C1 segment of cervical spinal cord (tissue), 14 donors: ENCODE measurements at places on chromosomes 6 and 20.

GRCh38 chr20:58868795-58869194 lies 16.3 kb downstream of the GNAS start:
- DNase-seq, result no peak

DNA sequence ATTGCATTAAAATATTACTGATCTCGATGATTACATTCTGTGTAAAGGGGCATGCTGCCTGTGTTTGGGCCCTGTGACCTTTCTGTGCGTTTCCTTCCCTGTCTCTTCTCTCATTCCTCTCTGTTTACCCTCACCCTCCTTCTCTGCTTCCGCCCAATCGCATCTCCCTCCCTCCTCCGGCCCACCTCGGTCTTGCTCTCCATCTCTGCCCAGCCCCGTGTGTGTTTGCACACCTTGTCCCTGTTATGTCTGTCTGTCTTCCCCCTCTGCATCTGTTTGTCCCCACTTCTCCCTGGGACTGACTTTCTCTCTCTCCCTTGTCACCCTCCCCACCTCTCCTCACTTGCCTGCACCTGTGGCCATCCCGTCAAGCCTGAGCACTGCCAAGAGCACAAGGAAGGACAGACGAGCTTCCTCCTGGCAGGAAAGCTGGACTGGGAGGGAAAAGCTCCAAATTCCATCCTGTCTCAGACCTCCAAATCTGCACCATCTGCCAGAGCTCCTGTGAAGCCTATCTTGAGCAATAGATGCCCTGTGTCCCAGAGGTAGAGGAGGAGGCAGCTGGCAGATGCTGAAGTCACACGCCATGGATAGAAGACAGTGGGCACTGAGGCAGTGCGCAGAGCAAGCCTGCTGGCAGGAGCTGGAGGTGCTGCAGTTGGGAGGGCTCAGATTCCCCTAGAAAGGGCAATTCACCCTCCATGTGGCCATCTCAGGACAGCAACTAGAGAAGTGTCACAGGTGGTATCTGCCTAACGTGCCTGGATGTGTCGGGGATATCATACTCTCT lies 172.3 kb downstream of the PTPRT start:
- DNase-seq, result no peak

DNA sequence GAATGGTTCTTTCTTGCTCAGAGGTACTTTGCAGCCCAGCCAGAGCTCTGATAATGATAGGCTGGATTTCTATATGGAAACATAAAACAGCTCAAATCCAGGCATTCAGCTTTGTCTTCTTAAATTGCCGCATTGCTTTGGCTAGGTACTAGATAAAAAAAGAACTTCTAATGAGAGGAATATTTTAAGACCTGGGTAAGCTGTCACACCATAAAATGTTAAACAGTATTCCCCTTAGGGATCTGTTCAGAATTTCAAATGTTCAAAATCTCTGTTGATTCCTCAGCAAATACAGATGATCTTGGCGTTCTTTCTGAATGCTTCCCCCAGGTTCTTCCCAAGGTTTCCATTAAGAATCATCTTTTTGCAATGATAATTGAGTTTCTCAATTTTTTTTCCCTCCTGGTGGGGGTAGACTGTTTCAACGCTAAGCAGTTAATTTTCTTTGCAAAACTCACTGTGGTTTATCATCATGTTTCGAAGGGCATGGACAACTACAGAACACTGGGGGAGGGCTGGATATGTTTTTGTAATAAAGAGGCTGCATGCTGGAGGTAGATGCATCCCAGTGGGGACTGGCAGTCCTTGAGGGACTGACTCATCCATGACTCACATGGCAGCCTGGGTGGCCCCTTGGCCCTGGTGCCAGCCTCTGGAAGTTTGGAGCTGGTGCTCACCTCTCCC lies 31.0 kb downstream of the TIAM2 start:
- DNase-seq, result peak; percentile 30

GRCh38 chr6:101231606-101232235 lies 161.8 kb upstream of the GRIK2 start:
- no peak for DNase-seq

- DNase-seq, result peak; percentile 31
Observed at GRCh38 chr20:46202766-46203509, 84.8 kb downstream of the CD40 start.

DNA sequence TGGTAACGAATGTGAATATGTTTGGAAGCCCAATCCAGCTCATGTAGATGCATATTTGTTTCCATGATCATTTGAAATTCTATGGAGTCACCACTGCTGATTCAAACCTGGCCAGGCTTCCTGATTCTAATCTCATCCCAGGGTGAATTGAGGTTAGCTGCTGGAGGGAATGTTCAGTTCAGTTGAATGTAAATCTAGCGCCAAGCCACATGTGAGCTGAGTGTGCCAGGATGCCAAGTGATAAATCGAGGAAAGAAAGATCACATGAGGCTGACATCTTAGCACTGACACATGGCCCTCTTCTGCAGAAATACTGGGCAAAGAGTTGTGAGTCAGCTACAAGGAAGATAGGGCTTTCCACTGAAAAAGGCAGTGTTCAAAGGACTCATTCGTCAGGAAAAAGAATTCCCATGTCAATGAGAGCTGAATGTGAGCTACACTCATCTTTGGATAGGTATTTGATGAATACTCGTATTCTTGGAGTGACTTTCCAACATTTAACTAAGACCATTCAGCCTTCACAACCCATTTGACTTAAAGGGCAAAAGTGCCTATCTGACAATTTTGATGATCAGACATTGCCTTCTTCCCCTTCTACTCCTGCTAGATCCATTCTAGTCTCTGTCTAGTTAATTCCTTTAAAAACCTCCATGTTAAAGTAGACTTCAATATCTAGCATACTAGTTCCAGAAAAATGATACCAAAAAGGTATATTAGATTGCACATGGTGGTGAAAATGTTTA lies 172.1 kb downstream of the MTFR2 start:
- DNase-seq, result no peak

DNA sequence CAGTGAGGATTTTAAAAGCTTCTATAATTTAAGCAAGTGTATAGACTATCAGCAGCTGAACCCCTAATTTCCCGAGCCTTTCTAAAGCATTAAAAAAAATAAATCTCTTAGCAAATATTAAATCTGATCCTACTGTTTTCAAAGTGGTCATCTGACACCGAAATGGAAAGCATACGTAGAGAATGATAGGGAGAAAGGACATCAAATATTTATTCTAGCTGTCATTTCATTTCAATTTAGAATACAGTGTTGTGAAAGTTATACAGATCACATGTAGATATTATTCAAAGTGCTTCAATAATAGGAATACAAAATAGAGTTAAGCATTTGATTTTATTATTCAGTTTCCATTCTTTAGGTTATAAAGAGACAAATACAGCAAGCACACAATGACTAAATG lies 61.9 kb upstream of the PKIB start:
- DNase-seq, result no peak

DNA sequence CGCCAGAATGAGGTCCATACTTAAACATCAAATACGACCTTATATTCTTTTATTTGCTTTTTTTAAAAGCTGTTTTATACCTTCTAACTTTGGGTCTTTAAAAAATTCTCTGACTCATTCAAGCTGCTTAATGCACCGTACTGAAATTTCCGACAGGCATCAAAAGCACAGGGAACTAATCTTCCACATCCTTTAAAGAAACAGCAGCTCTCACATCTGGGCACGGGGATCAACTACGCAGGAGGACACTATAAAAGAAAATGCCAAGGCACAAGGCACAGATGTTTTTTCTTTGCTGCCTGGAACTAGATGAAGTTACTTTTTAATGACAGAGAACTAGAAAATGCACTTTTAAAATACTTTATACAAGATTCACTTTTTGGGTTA lies 112.4 kb upstream of the ARG1 start:
- DNase-seq, result no peak

DNA sequence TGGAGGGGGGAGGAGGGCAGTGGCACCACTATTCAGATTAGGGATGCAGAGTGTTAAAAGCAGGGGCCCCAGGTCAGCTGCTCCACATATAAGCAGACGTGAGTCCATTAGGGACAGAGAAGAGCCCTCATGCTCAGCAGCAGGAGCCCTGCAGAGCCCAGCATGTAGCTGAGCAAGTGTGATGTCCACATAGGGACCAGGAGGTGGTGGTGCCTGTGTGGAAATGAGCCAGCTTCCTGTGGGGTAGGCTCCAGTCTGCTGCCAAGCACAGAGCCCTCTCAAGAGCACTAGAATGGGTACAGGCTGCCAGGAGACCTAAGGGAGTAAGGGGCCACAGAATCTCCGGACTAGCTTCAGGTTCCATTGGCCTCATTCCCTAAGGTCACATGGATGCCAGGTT lies 57.9 kb upstream of the MLN start:
- no peak for DNase-seq

DNA sequence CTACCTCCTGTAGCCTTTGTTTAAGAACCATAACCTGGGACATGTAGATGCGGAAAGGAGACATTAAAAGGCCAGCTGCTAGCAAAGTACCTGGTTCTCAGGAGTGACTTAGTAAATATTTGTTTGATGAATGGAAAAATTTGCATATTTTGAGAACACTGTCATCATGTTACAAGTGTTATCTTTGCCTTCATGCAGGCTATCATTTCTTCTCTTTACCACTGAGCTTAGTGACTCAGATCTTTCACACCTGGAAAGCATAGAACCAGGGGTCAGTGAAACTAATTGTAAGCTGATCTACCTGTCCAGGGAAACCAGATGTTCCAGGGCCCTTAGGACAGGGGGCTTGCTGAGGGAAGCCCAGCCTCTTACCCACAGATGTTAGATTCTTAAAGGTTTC lies 5.4 kb downstream of the ZFP57 start:
- no peak for DNase-seq

- no peak for DNase-seq
Observed at GRCh38 chr6:45675634-45676033, 297.9 kb upstream of the SUPT3H start.

GRCh38 chr20:14497004-14497403 lies 159.6 kb upstream of the FLRT3 start:
- DNase-seq, result no peak

GRCh38 chr20:33183312-33183711 lies 15.4 kb downstream of the BPIFA2 start:
- no peak for DNase-seq

GRCh38 chr20:63053432-63054102 lies 46.8 kb upstream of the BHLHE23 start:
- no peak for DNase-seq

DNA sequence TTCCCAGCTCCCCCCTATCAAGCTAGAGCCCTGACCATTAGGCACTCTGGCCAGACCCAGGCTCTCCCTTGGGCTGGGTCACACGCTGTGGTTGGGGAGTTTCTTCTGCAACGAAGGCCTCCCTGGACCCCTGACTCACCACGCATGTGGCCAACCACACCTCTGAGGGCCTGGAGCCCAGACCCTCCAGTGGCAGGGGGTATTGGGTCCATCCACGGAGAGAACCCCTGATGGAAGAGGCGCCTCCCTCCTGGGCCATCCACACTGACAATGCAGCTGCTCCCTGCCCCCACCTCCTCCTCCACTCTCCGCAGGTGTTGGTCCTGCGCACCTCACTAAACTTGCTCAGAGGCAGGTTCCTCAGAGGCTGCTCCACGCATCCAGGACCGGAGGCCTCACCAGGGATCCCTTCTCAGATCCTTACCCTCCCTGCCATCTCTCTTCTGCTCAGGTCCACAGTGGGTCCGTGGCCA lies 125.4 kb downstream of the RNASET2 start:
- DNase-seq, result no peak
